ENCODE measurements at places on chromosomes 7 and 10.

DNA sequence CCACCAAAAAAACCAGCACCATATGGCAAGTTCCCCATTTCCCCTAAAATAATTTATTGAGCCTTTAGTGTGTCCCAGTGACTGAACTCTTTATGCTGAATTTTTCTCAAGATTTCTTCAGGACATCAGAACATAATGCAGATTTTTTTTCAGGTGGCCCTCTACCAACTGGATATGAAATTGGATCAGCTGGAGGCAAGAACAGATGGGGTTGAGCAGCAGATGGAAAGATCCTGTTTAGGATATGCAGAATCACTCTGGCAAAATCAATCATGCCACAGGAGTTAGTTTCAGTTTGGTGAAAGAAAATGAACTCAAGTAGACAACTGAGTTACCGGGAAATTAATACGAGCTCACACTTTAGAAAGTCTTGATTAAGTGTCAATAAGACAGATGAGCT, 761.5 kb upstream of the C7orf33 start:
- no peak for DNase-seq

DNA sequence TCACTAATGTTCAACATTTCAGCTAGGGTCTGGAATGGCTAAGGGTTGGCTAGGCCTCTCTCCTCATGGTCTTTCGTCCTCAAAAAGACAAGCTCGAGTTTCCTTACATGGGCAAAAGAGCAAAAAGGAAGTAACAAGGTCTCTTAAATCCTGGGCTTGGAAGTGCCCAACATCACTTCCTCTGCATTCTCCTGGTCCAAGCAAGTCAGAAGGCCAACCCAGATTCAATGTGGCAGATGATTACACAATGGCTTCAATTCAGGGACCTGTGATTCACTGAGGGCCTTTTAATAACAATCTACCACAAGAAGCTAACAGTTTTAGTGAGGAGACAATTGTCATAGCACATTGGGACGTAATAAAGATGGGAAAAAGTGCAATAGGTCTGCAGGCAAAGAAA, 4.4 kb upstream of the NUP205 start:
- DNase-seq, result no peak

GRCh38 chr10:124300224-124300623, 118.5 kb downstream of the OAT start:
- DNase-seq, result no peak

GRCh38 chr10:22438711-22439110, 93.4 kb downstream of the SPAG6 start:
- no peak for DNase-seq

DNA sequence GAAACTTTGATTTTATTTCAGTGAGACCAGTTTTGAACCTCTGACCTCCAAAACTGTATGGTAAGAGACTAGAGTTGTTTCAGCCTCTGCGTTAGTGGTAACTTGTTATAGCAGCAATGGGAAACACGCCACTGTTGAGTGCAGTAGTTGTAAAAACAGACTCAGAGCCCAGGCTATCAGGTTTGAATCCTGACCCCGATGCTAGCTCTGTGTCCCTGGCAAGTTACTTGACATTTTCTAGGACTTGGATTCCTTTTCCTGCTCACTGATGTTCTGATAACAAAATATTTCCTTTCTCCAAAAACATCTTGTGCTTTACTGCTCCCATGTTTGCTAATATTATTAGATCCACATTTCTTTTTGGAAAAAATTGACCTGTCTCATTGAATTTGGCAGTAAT, 131.0 kb downstream of the PLXDC2 start:
- DNase-seq, result no peak

GRCh38 chr10:44932517-44933450, 21.6 kb downstream of the TMEM72 start:
- no peak for DNase-seq

DNA sequence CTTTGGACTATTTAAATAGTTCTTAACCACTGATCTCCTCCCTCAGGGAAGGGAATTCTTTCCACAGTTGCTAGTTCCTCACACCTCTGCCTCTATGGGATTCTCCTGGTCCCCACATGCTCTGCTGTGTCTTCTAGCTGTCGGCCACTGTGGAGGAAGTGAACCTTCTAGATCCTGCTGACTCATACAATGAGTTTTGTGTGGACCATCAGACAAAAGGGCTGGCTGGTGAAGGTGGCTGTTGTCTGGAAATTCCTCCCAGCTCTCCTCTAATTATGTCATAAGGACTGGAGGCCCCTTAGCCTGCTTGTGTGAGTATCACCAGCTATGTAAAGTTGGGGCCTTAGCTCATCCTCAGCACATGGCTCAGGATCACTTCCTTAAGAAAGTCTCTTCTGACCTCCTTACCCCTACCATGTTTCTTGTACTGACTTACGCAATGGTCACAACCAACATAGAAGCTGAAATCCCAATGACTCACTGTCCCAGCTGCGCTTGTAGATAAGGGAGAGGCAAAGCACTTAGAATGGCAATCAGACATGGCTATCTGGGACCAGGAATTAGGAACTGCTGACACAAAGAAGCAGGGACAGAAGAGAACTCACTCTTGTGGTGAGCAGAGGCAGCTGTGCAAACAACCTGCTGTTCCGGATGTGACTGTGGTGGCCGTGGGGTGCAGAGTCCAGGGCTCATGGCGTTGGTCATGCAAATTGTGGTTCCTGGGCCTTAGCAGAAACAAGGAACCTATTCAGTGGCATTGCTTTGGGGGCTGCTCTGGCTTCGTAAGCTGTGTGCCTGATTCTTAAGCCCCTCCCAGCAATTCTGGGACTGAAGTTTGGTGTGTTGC, 2.5 kb upstream of the MACC1 start:
- DNase-seq, result no peak

DNA sequence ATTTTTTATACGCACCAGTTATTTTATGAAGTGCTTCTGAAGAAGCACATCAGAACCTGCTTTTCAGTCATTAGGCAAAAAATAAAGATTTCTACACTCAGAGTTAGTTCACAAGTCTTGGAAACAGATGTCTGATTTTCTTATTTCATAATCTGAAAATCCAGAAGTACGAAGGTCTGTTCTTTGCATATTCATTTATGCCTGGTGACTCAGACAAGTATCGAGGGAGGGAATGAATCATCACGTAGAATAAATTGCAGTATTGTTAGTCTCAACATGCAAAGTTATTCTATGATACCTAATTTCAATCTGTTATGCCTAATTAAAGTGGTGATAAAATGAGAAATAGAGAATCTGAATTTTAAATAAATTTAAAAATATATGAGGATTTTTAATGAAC, 113.6 kb upstream of the SEM1 start:
- no peak for DNase-seq

DNA sequence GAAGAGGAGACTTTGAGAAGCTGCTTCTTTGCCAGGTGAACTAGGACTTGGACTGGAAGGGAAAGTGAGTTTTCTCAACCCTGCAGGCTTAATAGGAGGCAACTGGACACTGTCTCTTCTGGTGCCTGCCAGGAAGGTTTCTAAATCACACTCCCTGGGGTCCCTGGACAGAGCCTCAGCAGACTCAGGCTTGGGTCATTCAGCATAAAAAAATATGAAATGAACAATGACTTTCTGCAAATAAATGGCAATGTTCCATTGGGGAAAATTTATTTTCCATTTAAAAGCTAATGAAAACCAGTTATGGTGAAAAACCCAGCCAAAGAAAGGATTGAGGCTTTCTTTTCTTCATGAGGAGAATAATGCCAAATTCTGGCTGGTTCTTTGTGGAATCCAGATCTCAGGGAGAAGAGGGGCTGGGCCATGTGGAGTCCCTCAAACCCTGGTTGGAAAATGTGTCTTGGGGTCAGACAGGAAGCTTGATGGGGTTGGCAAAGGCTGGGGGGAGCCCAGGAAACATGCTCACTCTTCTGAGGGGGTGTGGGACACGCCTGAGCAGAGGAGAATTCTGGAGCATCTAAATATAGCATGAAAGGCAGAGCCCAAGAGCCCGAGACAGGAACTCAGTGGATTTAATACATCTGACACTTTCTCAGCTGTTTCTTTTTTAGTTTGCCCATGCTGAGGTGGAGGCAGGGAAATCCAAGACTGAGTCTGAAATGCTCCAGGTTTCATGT, 65.2 kb upstream of the EMX2 start:
- no peak for DNase-seq

- DNase-seq, result no peak
Observed at GRCh38 chr10:110864662-110865140, 7.0 kb upstream of the PDCD4 start.

GRCh38 chr10:9315292-9315691, 1260.8 kb downstream of the GATA3 start:
- no peak for DNase-seq

DNA sequence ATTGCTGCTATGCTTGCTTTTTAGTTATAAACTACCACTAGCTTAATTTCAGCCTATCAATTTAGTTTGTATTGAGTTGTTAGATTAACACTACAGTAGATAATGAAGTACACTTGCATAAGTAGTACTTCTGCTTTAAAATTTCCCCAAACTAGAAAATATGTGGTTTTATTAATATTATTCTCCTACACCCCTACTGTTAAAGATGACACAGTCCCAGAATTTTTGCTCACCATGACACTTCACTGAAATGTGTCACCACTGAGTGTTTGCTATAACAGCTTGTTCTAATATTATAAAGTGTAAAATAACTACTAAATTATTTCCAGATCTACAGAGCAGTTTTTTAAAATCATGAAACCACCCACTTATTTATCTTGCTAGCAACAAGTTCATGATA, 31.6 kb downstream of the RHEB start:
- DNase-seq, result no peak

- no peak for DNase-seq
Observed at GRCh38 chr7:98627413-98627790, 10.3 kb downstream of the NPTX2 start.

- DNase-seq, result no peak
Observed at GRCh38 chr10:2214805-2215204, 477.5 kb upstream of the ADARB2 start.

DNA sequence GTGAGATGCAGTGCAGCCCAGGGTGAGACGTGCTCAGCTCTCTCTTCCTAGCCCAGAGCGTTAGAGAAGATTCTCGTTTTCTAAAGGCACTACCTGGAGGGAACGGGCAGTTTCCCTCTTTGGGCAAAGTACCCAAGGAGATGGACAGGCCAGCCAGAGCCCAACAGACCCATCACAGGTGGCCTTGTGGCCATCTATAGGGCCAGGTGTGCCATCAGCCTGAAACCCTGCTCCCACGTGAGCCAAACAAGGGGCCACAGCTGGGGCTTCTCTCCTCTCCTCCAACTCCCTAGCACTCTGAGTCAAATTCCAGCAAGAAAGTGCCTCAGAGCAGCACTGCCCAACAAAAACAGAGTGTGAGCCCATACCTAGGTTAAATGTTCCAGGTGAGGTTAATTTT, 22.3 kb downstream of the CHST15 start:
- DNase-seq, result no peak

DNA sequence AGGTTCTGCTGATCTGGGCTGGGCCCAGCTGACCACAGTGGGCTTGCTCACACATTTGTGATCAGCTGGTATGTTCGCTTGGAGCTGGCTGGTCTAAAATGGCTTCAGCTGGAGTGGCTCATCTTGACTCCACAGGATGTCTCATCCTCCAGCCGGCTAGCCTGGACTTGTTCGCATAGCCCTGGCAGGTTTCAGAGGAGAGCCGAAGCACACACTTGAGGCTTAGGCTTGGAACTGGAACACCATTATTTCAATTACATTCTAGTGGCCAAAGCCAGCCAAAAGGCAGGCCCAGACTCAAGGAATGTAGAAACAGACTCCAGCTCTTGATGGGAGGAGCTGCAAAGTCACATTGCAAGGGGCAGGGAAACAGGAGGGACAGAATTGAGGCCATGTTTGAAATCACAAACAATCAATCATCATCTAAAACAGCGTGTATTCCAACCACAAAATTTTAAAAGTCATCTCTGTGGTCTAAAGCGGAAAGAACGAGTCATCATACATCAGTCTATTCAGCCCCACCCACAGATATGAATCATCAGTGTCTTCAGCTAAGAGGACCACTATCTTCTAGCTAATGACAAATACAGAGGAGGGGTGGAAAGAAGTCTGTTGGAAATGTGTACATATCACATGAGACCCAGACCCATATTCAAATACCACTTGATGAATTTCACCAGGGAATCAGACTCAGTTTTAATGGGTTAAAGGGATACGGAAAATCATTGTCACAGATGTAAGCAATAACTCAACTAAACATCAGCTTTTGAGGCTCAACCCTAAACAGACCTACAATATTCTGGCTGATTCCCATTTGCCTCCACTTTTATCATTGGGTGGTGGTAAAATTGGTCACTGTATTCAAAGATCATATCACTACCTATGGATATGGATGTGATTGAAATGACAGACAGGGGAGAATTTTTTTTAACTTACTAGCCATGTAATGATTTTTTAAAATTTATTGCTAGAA, 139.0 kb upstream of the MKLN1 start:
- no peak for DNase-seq

- DNase-seq, result no peak
Observed at GRCh38 chr7:45484094-45484493, 90.1 kb upstream of the ADCY1 start.

GRCh38 chr10:30705625-30706149, 76.1 kb upstream of the LYZL2 start:
- no peak for DNase-seq

DNA sequence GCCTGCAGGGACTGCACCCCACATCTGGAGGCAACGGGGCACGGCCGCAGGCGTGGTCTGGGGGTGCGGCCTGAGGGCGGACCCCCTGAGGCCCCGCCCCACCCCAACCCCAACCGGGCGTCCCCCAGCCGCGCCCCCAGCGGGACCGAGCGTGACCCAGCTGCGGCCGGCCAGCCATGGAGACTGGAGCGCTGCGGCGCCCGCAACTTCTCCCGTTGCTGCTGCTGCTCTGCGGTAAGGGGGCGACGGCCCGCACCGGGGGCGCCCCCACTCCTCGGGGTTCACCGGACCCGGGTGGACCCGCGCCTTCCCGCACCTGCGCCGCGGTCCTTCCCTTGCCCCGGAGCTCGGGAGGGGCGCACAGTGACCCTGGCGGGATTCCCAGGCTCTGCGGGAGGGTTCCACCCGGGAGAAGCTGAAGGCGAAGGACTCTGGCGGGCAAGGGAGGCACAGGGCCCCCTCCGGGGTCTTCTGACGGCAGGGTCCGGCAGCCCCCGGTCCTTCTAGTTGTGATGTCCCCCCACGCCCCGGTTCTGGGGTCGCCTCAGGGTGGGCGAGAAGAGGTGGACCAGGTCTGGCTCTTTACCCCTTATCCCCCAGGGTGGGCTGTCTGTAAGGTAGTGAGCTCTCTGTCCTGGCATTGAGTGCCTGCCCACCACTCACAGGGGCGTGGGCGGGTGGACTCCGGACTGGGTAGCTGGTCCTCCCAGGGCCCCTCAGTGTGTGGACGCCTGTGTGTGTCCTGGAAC, at the start of gene RAMP3:
Gene RAMP3 (plus strand): TSS at position 139 of the 749 bp plus-strand sequence. CDS start 38 bp downstream, at position 177.
- DNase-seq, result no peak

GRCh38 chr7:137932881-137933269, 69.0 kb downstream of the CREB3L2 start:
- no peak for DNase-seq

GRCh38 chr7:130149281-130150139, 55.7 kb downstream of the TMEM209 start:
- DNase-seq, result no peak

DNA sequence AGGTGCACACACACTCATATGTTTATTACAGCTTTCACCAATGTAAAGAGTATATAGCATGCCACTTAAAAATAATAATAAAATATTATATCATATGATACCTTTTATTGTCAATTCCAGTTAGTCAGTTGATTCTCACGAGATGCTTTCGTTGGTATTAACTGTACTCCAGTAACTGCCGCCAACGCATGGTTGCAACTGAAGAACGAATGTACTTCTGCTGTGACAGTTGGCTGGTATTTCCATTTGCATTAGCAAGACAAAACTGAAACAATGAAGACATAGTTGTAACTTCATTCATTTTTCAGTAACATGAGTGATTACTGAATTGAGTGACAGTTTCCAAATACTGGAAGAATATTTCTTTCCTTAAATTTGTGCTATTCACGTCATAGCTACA, 70.5 kb upstream of the PRKCQ start:
- no peak for DNase-seq

Measured in cortex of kidney (tissue), 1 donor.